ENCODE measurements at places on chromosomes 3 and 15.
A peak's percentile ranks its signal among the peaks of the same experiment; 100 is the strongest.

DNA sequence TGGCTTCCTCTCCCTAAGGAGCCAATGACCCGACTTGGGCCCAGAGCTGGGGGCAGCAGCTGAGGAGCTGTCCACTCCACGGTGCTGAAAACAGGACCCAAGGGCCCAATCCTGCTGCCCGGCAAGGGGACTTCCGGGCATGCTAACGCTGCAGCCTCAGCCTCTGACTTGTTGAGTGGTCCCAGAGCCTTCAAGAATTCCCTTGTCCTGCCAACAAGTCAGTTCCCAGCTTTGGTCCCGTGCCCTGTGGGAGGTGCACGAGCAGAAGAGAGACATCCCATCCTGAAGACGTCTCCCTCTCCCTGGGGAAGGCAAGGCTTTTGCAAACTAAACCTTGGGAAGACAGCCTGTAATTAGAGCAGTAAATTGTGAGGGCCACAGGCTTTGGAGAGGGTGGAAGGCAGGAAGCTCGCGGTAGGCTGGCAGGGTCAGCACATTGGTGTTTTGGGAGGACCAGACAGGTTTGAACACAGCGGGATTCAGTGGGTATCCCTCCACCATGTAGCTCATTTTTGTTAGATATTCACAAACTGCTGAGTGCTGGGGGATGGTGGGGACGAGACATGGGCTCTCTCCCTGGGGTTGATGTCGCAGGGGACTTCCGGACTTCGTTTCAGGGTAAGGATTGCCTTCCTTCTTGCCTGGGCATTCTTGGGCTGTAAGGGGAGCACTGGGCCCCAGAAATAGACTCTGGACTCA lies 29.8 kb upstream of the PRR23E start:
- no peak overlapping the region for H3K4me3 ChIP-seq
- H3K27ac ChIP-seq: no peak overlapping the region
- no peaks in the 10 kb centered on the region for H3K36me3 ChIP-seq
- no peak for DNase-seq

GRCh38 chr15:100254285-100254684 lies 87.5 kb downstream of the ADAMTS17 start:
- no peak overlapping the region for H3K4me3 ChIP-seq
- no peaks in the 10 kb centered on the region for H3K36me3 ChIP-seq
- no peaks in the 10 kb centered on the region for H3K27me3 ChIP-seq

- H3K4me3 ChIP-seq: no peak overlapping the region
- DNase-seq: no peak
- no peaks in the 10 kb centered on the region for H3K4me1 ChIP-seq
- no peaks in the 10 kb centered on the region for H3K27me3 ChIP-seq
- no peak overlapping the region for H3K27ac ChIP-seq
Measured at GRCh38 chr3:141439589-141439988, 47.2 kb upstream of the RASA2 start.

DNA sequence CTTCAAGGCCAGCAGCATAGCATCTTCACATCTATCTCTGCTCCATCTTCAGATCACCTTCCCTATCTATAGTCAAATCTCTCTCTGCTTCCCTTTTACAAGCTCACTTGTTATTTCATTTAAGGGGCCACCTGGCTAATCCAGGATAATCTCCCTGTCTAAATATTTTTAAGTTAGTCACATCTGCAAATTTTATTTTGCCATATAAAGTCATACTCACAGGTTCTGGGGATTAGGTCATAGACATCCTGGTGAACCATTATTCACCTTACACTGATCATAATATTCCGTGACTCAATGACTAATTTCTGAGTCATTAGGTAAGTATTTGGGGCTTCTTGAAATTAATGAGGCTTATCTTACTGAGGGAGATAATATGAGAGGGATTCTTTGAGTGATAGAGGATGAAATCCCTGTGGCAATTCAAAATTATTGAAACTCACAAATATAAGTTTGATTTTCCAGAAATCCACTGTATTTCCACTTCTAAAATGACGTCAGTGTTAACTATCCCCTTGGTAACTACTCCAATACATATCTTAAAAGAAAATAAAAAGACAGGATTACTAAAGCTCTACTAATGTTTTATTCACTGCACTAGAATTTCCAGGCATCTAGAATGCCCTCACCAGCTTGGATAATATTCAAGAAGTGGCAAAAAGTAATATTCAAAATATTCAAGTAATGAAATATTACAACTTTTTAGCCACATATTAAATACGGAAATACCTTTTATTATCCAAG lies 93.7 kb upstream of the RBMS3 start:
- H3K27ac ChIP-seq: no peak overlapping the region
- no peak overlapping the region for H3K4me3 ChIP-seq
- H3K36me3 ChIP-seq: no peaks in the 10 kb centered on the region
- H3K4me1 ChIP-seq: no peaks in the 10 kb centered on the region

DNA sequence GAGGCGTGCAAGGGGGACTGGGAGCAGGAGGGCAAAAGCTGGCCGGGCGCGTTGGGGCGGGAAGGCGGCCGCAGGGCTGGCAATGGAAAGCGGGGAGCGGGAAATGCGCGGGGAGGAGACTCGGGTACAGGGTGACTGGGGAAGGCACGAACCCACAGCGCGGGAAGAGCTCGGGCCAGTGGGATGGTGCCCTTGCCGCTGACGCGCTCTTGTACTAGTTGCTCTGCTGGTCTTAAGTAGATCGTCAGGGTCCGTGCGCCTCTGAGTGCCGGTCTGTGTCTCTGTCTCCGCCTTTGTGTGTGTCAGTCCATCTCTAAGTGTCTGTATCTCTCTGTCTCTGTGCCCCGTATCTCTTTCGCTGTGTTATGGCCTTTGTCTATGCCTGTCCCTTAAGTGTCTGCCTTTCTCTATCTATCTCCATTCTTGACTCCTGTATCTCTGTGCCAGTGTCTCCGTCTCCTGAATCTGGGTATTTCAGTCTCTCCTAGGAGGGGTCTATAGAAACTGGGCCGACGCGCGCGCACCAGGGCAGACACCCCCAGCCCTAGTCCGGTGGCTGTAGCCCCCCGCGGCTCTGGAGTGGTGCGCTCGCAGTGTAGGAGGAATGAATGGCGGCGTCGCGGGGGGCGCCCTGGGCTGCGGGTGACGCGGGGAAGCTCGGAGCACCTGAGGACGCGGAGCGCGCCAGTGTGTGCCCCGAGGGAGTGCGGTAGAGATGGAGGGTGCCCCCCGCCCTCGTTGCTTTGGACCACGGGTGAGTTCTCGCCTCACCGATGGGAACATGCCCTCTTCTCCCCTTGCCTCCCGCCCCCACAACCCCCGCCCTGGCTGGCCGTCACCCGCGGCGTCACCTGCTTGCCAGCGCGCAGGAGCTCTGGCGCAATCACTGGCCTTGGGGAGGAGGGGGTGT lies 756 bp upstream of the CAMK2N2 start:
- peak overlapping the region; percentile 88 for H3K27ac ChIP-seq
- H3K4me3 ChIP-seq: peak overlapping the region; percentile 69
- peak; percentile 96 for DNase-seq
- H3K36me3 ChIP-seq: no peaks in the 10 kb centered on the region
